ENCODE measurements at places on chromosomes 1 and 21.

GRCh38 chr1:119805746-119806145 is 5.5 kb downstream of the REG4 start:
- no peak for DNase-seq

DNA sequence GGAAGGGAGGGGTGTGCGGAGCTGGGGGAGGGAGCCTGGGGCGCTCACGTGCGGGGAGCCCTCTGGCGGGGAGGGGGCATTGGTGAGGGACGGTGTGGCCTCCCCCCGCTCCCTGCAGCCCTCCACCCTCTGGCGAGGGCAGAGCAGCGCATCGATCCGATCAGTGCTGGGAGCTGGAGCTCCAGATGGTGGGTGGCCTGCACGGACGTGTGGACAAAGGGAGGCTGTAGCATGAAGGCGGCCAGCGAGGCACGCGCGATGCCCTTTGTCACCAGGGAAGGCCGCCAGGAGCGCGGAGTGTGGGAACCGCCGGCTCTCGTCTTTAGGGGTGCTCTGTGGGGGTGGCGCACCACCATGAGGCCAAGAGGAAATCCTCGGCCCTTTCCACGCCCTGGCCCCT is 5.4 kb upstream of the HES5 start:
- no peak for DNase-seq

- no peak for DNase-seq
Observed at GRCh38 chr1:231178970-231179369, 17.1 kb downstream of the TRIM67 start.

DNA sequence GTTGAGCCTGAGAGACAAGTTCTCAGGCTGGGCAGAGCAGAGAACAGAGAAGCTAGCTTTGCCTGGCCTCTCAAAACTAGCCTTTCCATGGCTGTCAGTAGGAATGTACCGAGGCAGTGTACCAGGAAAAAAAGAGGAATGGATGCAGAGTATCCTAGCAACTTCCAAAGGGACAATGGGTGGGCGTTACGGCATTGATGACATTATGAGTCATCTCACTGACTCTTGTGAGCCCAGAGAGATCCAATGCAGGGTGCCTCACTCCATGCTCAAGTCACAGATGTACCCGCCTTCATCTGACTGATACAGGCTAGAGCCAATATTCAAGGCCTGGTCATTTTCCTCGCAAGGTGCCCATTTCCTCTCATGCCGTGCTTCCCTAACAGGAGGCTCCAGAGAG is 51.4 kb upstream of the C8B start:
- DNase-seq: no peak

DNA sequence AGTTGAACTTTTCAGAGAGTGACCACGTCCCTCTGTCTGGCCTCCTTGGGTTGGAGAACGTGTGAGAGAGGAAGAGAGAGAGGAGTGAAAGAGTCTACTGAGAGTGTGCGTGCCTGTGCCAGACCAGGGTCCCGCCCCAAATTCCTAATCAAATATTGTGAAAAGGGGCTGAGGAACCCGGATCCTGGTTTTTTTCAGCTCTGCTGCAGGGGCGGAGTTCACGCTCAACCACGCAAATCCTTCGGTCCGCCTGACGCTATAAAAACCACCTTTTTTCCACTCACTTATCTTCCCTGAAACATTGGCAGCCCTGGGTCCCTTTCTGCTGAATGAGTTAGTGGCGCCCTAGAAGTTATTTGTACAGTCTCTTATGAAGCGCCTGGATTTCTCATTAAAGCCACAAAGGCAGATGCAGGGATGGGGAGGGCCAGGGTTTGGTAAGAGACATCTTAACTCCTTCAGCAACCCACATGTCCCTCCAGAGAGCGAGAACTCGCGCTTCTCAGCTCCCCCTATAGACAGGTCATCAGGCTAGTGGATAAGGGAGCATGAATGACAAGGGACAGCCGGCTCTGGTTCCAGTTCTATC is at the start of gene FMOD:
Gene FMOD, minus strand, starts transcription at position 86 of the 589 bp plus-strand sequence. CDS start 2,852 bp downstream, outside the sequence.
- no peak for DNase-seq

DNA sequence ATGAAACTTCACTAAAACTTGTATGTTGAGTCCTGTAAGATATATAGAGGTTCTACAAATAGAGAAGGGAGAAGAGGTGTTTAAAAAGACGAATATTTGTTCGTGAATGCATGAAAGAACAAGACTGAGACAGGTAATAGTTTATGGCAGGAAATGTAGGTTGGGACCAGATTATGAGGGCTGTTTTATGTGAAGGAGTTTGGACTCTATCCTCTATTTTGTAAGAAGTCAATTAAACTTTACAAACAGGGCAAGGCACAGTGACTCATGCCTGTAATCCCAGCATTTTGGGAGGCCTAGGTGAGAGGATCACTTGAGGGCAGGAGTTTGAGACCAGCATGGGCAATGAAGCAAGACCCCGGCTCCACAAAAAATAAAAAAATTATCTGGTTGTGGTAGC is 5.7 kb downstream of the SLC35A3 start:
- DNase-seq: no peak

GRCh38 chr21:45954261-45954660 is 27.3 kb upstream of the COL6A1 start:
- DNase-seq: peak; percentile 32

GRCh38 chr21:34613679-34614627 is 960 bp downstream of the RCAN1 start:
- no peak for DNase-seq

- DNase-seq: no peak
Observed at GRCh38 chr1:177228693-177229065, 57.9 kb downstream of the BRINP2 start.

- DNase-seq: peak; percentile 1
Observed at GRCh38 chr21:32094804-32095203, 184.0 kb downstream of the MIS18A start.

- no peak for DNase-seq
Observed at GRCh38 chr1:23452011-23452411, 27.5 kb upstream of the TCEA3 start.

- peak; percentile 36 for DNase-seq
Observed at GRCh38 chr1:86018283-86018923, 138.2 kb downstream of the COL24A1 start.

GRCh38 chr1:199723250-199723956 is 304.1 kb upstream of the NR5A2 start:
- DNase-seq: no peak

- no peak for DNase-seq
Observed at GRCh38 chr1:23799570-23800399, 769 bp downstream of the GALE start.

GRCh38 chr1:153919876-153920852 is 2.6 kb downstream of the GATAD2B start:
- no peak for DNase-seq

- no peak for DNase-seq
Observed at GRCh38 chr1:67346982-67347381, 39.3 kb downstream of the IL12RB2 start.

DNA sequence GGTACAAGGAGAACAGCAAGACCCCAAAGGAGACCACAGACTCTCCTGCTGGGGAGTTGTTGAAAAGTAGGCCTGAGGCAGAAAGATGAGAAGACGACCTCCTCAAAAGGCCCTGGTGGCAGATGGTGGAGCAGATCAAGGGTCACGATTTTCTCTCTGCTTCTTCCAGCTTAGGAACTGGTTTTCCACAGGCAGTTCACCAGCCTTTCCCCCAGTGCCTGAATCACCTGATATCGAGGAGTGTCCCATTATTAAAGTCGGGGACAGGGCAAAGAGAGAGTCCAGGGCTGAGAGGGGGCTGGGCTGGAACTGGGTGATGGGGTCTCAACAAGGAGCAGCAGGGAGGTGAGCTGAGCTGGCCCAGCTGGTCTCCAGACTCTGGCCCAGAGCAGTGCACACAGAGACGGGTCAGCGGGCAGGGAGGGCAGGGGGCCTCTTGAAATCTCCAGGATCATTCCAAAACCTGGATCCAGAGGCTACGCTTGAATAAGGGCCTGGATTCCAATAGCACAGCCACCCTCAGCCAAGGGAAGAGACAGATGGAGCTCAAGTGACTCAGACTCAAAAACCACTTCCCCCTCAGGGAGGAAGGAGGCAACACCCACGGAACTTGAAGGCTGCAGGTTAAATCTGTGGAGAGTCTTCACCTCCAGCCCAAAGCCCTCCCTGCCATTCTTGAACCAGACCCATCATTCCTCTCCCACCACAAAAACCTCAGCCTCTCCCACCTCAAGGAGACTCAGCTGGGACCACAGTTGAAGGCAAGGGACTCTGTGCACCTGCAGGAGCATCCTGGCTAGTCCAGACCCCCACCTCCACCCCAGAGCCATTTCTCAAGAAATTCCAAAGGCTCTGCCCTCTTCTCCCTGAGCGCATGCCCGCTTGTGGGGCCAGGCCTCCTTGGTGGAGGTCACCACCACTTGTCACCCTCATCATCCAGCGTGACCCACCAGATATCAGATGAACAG is at the start of gene S100A5:
Gene S100A5, minus strand, starts transcription at position 541 of the 968 bp plus-strand sequence. CDS start 743 bp downstream, outside the sequence.
- no peak for DNase-seq

- DNase-seq: no peak
Observed at GRCh38 chr1:77399250-77400086, 117.6 kb downstream of the AK5 start.

DNA sequence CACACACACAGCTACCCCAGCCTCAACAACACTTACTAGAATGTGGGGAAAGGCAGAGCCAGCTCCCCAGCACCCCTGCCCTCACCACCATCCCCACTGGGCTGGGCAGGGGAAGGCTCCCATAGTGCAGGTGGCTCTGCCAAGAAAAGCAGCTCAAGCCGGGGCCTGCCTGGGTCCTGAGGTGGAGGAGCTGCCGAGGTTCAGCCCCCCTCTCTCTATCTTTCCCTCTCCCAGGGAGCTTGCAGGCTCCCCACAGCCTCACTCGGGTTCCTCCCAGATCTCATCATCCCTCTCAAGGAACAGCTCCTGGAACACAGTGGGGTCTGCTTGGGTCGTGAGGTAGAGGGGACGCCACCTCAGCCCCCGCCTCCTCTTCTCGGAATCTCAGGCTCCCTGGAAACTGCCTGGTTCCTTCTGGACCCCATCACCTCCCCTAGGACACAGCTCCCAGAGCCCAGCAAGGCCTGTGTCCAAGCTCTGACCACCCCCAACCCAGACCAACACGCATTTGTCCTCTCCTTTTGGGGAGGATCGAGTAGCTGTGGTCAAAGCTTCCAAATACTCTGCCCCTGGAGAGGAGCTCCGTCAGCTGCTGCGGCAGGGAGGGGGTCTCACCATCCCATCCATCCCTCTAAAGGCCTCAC is 704 bp downstream of the S100A16 start:
- no peak for DNase-seq

DNA sequence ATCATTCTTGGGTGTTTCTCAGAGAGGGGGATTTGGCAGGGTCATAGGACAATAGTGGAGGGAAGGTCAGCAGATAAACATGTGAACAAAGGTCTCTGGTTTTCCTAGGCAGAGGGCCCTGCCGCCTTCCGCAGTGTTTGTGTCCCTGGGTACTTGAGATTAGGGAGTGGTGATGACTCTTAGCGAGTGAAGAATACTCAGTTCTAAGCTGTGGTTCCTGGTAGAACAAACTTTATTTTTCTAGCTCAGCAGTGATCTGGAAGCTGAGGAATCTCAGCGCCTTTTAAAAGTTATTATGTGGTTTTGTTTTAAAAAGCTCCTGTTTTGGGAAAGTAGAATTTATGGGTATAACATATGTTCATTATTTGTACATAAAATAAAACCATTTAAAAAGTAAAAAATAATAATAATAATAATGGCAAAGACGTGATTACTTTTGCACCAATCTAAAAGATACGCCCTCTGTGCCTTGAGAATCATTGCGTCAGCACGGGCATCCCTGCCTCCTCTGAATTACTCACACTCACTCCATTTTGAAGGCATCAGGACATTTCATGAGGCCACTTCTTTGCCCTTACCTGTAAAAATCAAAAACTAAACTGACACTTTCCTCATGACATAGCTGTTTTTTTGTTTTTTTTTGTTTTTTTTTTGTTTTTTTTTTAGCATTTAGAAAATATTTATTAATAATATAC is 29.7 kb upstream of the TNFRSF1B start:
- no peak for DNase-seq

GRCh38 chr1:201399352-201400126 is 415 bp upstream of the LAD1 start:
- DNase-seq: no peak

- no peak for DNase-seq
Observed at GRCh38 chr1:44571712-44572571, 102.3 kb downstream of the TMEM53 start.

DNA sequence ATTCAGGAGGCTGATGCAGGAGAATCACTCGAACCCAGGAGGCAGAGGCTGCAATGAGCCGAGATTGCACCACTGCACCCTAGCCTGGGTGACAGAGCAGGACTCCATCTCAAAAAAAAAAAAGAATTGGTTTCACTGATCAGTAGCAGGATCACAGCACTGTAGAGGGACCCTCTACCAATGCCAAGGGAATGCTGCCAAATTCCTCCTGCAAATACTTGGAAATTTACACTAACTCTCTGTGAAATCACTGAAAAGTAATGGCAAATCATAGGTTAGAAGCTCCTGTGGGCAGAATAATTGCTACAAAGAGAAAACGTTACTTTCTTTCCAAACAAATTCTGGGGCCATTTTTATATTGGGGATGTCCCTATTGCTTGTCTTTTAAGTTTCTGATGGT is 6.7 kb upstream of the GPR25 start:
- DNase-seq: no peak

DNA sequence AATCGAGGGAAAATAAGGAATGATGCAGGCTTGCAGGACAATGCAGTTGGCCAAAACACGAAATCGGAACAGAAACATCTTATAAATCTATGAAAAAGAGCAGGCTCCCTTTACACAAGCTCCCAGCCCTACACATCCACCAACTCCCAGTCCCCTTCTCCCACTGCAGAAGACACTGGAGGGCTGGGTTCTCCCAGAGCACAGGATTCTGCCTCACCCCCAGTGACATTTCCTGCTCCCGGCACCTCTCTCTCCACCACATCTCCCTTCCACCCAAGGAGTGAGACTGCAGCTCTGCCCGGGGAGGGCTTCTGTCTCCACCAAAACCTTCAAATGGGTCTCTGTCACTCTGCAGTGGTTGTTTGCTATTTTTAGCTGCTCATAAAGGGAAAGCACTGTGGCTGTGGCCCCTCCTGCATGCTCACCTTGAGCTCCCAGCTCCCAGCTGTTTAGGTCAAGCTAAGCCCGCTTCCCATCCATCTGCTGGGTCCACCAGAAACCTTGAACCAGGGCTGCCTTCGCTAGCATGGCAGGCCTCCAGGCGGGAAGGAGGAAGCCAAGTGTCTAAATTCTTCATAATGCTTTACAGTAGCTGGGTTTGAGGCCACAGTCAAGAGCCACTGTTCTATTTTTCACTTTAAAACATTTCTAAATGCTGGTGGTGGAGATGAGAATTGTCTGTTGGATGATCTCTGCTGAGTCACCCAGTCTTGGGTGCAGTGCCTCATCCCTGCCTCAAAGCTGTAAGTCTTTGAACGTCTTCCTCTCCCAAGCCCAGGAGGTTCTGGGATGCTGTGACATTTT is 3.3 kb upstream of the C2CD2 start:
- DNase-seq: peak; percentile 69

Data from brain microvascular endothelial cell (primary cell).